ENCODE measurements at places on chromosomes 2 and 18.

- peak; percentile 80 for DNase-seq
These were observed 66.7 kb downstream of the DNMT3A start for GRCh38 chr2:25274868-25275574.

- peak; percentile 67 for DNase-seq
These were observed 23.1 kb upstream of the RBMS1 start for GRCh38 chr2:160516547-160517365.

DNA sequence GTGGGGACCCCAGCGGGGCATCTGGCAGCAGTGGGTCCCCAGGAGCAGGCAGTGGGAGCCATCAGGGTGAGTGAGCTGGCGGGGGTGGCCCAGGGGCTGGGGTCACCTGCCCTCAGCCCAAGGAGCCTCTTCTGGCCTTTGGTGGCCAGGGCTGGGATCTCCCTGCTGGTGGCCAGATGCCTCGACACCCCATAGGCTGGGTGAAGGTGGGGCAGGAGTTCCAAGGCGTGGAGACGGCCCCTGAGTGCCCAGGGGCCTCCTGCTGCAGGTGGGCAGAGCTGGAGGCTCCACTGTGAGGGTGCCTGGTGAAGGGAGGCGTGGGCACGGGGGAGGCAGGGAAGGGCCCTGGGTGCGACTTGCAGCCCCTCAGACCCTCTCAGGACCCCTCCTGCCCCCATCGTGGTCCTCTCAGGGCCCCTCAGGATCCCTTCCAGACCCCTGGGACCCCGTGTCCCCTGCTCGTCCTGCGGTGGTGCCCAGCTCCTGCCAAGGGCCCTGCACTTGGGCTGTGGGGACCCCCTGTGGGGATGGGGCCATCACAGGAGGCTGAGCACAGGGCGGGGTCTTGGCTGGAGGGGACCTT is 5.0 kb upstream of the GPR35 start:
- no peak for DNase-seq

DNA sequence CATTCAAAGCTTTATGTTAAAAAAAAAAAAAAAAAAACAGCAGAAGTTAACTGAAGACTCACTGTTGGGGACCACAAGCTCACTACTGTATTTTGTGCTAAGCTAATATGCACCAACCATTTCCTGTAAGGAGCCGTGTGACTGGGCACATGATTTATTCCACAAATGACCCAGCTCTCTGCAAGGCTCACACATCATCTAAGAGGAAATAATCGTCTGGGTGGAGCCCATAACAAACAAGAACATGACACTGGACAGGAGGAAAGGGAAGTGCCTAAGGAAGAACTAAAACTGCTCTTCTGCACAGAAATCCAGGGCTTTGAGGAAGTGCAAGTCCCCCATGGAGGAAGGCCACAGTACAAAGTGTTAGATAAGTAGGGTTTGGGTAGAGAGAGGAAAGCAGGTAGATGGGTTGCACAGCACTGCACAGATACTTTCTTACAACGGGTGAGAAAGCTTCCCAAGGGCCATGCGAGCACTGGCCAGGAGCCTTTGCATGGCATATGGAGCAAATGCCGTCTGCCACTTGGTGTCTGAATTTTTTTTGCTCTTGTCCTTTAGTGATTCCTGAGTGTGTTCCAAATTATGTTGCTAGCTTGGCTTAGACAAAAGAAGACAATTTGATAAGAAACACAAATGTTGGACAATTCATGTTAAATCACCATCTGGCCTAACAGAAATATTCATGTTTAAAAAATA is 24.4 kb downstream of the NFE2L2 start:
- no peak for DNase-seq

- DNase-seq = peak; percentile 62
These were observed 3.5 kb upstream of the SLC9A2 start for GRCh38 chr2:102615620-102616436.

GRCh38 chr2:111622859-111623258 is 261.1 kb downstream of the ANAPC1 start:
- DNase-seq = no peak

GRCh38 chr2:160813506-160813858 is 319.9 kb upstream of the RBMS1 start:
- no peak for DNase-seq

DNA sequence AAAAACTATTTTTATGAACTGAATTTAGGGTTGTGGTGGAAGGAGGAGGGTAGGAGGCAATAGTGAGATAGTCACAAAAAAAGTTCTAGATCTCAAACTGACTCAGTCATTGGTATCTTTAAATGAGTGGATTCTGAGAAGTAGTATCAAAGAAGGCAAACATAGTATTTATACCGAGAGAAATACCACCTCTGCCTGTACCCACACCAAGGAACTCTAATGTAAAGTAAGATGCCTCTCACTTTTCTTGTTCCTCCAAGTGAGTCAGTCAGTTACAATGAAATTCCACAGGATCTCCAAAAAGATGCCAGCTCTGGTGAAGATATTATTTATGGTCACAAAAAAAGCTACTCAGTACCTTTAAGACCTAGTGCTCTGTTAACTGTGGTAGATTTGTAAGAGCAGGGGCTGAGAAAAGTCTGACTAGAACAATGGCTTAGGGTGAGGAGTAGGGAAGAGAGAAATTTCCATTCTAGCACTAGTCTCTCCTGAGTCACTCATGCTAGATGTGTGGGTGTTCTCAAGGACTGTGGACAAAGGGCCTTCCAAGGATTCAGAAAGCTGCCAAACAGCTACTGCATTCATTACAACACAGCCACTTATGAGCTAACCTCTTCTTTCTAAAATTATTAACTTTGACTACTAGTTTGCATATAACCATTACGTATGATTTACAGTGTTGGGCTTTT is 36.3 kb downstream of the YWHAQ start:
- DNase-seq = no peak

GRCh38 chr2:38978296-38978903 is 88.7 kb downstream of the ARHGEF33 start:
- no peak for DNase-seq

DNA sequence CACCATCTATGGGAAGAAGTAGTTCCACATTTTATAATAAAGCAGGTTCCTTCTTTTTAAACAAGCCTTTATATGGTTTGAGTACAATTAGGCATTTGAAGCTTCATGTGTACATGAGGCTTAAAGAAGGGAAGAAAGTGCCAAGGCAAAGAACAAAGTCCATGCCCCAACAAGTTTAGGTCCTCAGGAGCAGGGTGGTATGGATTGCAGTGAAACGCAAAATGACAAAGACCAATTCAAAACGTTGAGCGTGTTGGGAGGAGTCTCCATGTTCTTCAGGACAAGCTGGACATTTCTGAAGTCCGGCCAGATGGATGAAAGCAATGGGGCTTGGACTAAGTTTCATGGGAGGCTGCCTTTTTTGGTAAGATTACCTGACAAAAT is 78.8 kb upstream of the FZD5 start:
- no peak for DNase-seq

DNA sequence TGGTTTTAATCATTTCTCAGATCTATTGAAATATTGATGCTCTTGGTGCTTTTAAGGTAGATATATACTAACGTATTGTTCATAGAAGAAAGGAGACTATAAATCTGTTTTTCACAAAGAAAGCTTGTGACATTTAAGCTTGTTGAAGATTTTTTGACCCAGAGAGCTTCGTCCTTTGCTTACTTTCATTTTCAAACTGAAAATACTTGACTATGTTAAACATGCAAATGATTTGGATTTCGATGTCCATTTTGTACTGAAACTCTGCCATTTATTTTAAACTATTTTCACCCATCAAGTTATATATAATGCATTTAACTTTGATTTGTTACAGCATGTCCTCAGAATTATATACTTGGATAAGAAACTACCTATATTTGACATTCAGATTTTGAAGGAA is 85.2 kb downstream of the SLC4A10 start:
- DNase-seq = no peak

DNA sequence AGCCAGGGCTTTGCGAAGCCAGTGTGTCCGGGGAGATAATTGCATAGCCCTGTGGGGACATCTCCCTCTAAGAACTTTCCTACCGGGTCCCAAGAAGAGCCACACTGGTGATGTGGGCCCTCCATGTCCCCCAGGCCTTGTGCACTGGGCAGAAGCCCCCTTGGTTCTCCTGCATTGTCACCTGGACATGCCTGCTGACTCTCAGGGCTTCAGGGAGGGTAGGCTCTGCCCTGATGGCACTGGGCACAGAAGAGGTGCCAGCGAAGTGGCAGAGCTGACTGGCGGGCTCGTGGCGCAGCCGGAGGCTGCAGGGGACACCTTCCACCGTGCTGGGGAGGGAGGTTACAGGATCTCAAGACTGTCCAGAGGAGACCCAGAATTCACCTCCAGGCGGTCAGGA is 28.3 kb downstream of the GLI2 start:
- no peak for DNase-seq

- no peak for DNase-seq
These were observed 160.9 kb downstream of the MYO5B start for GRCh38 chr18:50034029-50034428.

DNA sequence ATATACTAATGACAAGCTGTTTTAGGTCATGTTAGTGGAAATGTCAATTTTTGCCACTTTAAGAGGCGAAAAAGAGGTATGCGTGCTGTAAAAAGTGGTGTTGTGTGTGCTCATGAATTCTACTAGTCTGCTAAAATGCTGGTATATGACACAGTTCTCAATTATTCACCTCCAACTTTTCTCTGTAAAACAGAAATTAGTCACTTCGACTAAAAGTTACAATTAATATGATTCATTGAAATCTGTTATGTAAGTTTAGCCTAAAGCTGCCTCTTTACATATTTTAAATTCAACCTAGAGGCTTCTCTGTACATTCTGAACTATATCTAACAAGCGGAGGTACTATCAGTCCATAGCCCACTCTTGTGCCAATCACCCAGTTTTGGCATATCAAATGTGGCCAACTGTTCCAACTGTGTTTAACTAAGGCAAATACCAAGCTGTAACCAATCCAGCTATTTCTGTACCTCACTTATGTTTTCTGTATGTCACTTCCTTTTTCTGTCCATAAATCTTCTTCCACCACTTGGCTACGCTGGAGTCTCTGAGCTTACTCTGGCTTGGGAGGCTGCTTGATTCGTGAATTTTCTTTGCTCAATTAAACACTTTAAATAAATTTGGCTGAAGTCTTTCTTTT is 20.8 kb downstream of the BAZ2B start:
- DNase-seq = no peak

DNA sequence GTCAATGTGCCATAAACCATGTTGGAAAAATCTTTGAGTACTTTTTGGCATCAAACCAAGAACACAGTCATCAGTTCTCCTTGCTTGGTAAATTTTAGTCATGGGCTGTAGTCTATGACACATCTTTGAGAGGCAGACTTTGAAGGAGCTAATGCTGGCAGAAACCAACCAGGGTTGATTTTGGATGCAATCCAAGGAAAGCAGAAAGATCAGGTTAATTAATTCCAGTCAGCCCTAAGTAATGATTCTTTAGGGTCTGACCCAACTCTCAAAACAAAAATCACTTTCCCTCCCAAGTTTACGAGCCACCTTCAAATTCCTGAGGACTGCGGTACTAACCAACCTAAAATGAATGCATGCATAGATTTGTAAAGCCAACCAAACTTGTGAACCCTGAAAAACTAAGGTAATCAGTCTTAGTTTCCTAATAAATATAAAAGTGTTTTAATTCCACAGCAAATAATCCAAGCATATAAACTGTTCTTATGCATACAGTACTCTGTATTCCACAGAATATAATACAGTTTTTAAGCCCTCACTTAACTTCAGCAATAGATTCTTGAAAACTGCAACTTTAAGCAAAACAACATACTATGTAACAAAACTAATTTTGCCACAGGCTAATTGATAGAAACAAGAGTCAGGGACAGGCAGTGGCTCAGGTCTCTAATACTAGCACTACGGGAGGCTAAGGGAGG is 22.0 kb downstream of the AP1S3 start:
- no peak for DNase-seq

DNA sequence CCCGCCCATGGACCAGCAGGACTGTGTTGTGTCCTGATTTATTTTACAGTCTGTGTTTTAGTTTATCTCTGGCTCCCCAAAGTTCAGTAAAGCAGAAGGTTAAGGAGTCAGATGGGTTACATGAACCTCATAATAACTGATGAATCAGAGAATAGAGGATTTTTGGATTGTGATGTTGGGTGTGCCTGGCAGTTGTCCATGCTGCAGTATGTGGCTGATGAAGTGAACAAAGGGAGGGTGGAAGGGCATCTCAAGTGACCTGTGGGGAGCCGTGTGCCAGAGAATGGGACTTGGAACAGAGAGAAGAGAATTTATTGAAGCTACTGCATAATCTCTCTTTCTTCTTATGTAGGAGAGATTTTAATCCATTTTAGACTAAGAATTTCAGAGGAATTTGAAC is 145.5 kb downstream of the MAP4K4 start:
- no peak for DNase-seq

- DNase-seq = peak; percentile 82
These were observed 16.8 kb upstream of the HES6 start for GRCh38 chr2:238256594-238257104.

DNA sequence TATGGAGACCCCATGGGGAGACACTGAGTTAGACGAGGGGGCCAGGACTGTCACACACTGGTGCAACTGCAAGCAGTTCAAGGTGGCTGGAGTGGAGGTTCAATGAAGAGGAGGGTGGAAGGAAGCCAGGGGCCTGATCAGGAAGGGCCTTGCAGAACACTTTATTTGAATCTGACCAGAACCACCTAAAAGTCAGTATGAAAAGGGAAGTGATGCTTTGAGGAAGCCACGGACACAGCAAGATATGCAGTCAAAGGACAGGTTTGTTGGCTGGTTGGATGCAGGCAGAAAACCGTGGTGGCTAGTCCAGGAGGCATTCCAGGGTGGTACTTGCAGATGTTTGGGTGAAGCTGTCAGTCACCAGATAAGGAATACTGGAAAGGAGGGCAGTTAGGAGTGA is 3.5 kb upstream of the FAM124B start:
- DNase-seq = no peak

DNA sequence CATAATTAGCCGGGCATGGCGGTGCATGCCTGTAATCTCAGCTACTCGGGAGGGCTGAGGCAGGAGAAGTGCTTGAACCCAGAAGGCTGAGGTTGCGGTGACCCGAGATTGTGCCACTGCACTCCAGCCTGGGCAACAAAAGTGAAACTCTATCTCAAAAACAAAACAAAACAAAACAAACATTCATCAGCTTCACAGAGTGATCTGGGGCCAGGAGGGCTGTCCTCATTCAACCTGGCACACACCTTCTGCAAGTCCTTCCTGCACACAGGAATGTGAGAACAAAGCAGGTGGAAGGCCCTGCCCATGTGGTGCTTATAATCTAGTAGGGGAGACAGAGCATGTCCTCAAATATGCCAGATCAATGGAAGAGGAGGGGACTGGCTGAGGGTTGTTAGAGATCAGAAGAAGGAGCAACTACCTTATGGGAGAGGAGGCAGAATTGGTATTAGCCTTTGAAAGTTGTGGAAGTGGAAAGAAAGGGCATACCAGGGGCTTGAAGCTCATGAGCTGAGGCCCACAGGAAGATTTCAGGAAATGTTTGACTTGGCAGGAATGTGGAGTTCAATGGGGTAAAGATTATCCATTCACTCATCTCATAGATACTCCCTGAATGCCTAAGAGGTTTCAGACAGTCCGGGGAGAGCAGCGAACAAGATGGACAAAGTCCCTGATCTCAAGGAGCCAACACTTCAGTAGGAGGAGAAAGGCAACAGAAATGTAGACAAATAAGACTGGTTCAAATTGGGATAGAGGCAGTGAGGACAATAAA is 155.3 kb upstream of the SIX3 start:
- DNase-seq = no peak

GRCh38 chr2:145141981-145142380 is 622.1 kb upstream of the ZEB2 start:
- DNase-seq = no peak
